Hindlimb muscle (tissue), 1 donor: ENCODE measurements at places on chromosomes 3 and 15. TPM values are rescaled to one million over a fixed set of nuclear protein-coding genes. Genes with fewer than 3 reads are reported as not detected.

The KLHL40 gene
- polyA plus RNA-seq, result 206 TPM

The GPR149 gene
- 0.14 TPM for polyA plus RNA-seq

The MESP2 gene
- polyA plus RNA-seq, result 0.22 TPM

The PCSK6 gene
- polyA plus RNA-seq, result 9.8 TPM

The FOXL2 gene
- not detected for polyA plus RNA-seq

The CLCN2 gene
- polyA plus RNA-seq, result 4.8 TPM

The CLEC3B gene
- 126 TPM for polyA plus RNA-seq

The RYR3 gene
- 48.3 TPM for polyA plus RNA-seq

The TMEM212 gene
- 0.15 TPM for polyA plus RNA-seq

The SLC51A gene
- polyA plus RNA-seq, result 7.8 TPM

The ADAMTS7 gene
- polyA plus RNA-seq, result 19.9 TPM

The ITGA11 gene
- polyA plus RNA-seq, result 2.3 TPM
